ENCODE measurements at places on chromosomes 12 and 14.

GRCh38 chr12:116433249-116433648, 125.9 kb upstream of the MAP1LC3B2 start:
- DNase-seq: no peak

DNA sequence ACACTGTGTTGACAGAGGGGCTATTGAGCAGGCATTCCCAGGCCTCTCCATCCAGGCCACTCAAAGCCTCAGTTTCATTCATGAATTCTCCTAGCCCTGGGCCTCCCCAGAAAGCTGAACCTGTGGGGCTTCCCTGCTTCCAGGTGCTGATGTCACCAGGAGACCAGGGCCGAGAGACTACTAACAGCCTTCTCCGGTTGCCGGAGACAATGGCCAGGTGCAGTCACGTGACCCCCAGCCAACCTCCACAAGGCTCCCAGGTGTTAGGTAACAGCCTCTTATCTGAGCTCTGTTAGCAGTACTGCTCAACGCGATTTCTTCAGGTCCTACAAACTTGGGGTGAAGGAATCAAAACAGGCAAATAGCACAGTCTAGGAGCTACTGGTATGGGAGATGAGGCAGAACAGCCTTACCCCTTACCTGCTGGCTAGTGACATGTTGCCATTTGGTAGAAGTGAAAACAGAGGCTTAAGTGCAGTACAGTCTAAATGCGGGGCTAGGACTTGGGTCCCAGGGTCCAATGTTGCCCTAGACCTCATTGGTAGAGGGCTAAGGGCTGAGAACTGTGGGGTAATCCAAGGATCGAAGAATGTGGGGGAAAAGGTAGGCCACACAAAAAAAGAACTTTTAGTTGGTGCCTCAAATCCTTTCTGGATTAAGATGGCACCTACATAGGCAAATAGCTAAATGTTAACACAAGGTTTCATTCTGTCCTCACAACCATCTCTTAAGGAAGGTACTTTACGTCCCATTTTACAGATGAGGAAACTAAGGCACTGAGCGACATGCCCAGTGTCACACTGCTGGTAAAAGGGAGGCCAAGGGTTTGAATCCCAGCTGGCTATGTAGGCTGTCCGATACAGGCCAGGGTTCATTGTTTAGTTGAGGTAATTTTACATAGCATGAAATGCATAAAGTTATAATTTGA, 3.8 kb downstream of the CCDC88C start:
- peak; percentile 87 for DNase-seq

GRCh38 chr12:128387811-128388422, 120.9 kb downstream of the TMEM132C start:
- peak; percentile 49 for DNase-seq

DNA sequence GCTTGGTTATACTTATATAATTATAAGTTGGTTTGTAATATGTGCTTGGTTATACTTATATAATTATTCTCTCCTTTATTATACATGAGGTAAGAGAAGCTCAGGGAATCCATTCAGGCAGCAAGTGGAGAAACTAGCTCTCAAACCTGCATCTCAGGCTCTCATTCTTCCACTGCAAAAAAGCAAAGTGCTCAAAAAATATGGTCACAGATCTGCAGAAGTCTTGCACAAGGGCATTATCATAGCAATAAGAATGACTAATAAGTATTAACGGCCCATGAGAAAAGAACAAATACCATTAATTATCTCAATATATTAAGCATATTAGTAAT, 476 bp upstream of the TRAFD1 start:
- DNase-seq: no peak

DNA sequence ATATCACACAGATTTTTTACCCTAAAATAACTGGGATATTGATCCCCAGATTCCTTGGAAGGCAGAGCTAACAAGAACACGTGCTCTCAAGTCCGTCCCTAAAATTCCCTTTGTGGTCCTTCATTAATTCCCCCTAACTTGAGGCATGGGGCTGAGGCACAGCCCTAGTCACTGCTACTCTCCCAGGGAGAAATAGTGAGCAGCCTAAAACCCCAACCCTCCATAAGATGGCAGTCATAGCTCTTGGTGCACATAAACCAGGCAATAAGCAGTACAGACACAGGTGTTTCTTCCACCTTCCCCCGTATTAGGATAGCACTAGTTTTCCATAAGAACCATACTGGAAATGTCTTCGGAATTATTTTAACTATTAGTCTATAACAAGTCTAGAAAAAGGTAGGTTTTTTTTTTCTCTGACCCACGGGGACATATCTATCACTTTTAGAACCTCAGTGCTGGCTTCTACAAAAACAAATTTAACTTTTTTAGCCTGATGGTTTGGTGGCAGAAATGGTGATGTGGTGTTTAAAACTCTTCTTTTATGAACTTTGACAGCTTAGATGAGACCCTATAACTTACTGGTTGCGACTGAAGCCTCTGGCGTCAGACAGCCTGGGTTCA, 3.1 kb upstream of the ARHGEF40 start:
- peak; percentile 17 for DNase-seq

DNA sequence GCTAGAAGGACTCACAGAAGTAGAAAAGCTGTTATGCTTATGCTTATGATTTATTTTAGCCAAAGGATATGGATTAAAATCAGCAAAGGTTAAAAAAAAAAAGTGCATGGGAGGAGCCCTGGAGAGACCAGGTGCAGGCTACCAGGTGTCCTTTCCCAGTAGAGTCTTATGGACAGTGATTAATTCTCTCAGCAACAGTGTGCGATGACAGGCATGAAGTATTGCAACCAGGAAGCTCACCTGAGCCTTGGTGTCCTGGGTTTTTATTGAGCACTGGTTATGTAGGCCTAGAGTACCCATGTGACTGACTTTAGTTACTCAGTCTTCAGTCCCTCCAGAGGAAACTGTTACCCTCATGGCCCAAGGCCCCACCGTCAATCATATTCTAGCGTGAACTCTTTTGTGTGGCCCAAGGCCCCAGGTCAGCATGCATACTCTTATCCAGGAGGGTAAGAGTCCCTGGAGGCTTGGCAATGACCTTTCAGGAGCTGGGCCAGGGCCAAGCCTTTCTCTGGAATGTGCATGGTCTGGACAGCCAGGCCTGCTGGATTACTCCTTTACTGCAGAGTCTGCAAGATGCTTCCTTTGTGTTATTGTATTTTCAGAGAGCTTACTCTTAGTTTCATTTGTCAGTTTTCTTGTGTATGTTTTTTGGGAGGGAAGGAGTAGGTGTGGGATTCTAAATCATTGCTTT, 69.6 kb upstream of the RD3L start:
- no peak for DNase-seq

- DNase-seq: no peak
These were observed 187.9 kb downstream of the ALG10 start for GRCh38 chr12:34210183-34210582.

DNA sequence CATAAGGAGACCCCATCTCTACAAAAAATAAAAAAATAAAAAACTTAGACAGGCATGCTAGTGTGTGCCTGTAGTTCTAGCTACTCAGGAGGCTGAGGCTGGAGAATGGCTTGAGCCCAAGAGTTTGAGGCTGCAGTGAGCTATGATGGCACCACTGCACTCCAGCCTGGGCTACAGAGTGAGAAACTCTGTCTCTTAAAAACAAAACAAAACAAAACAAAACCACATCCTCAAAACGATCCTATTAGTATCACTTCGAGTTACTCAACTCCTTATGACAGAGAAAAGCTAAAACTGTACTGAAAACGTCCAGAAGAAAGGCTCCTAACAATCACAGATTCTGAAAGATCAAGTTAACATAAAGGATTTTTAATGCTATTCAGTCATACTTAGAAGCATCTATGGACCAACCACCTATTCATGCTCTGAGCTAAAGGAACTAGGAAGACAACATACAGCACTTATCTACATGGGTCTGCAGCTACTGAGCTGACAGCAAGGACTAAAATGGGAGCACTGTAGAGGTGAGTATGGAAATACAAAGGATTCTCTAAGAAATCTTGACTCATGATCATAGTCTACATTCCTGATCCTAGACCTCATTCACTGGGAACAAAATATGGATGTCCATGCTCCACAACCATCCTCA, 75.3 kb upstream of the DUSP6 start:
- DNase-seq: no peak

- no peak for DNase-seq
These were observed 10.2 kb downstream of the TBX5 start for GRCh38 chr12:114395755-114396152.

- no peak for DNase-seq
These were observed 124.9 kb downstream of the PTPRR start for GRCh38 chr12:70795608-70796007.

DNA sequence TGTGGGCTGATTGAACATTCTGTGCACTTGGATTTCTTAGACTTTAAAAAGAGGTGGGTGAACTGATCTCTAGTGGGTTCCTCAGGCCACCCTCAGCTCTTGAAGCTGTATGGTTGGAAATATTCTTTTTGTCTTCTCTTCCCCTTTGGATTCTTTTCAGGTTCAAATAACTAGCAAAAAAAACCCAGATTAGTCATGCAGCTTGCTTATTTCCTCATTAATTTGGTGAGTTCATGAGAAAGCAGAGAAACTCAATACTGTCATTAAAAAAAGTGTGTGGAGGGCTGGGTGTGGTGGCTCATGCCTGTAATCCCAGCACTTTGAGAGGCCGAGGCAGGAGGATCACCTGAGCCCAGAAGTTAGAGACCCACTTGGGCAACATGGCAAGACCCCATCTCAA, 183.4 kb downstream of the ESR2 start:
- no peak for DNase-seq

- no peak for DNase-seq
These were observed 486.8 kb downstream of the KCNH5 start for GRCh38 chr14:62558451-62558850.

GRCh38 chr14:53523226-53523625, 370.1 kb upstream of the DDHD1 start:
- DNase-seq: no peak

GRCh38 chr12:4119157-4119761, 154.3 kb upstream of the CCND2 start:
- DNase-seq: no peak

DNA sequence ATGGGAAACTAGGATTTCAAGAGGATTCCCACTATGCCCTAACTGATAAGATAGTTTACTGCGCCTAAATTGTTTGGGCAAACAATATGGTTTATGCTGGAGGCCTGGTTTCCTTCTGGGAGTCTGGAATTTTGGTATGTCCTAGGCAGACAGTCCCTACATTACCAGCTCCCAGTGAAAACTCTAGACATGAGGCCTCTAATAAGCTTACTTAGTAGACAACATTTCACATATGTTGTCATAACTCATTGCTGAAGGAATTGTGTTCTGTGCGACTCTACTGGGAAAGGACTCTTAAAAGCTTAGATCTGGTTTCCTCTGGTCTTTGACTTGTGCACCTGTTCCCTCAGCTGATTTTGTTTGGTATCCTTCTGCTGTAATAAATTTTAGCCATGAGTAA, 18.0 kb upstream of the PRPF39 start:
- DNase-seq: no peak

GRCh38 chr12:104057771-104058197, 6.5 kb upstream of the HCFC2 start:
- DNase-seq: peak; percentile 2

DNA sequence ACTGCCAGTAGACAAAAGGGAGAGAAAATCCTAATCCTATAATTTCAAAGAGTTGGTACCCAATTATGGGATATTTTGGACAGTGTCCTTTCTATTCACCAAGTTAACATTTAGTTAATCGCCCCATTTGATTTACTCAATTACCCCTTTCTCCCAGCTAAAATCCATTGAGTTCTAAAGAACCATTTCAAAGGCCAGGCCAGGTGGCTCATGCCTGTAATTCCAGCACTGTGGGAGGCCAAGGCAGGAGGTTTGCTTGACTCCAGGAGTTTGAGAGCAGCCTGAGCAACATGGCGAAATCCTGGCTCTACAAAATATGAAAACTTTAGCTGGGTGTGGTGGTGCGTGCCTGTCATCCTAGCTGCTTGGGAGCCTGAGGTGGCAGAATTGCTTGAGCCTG, 5.5 kb upstream of the GPR19 start:
- peak; percentile 43 for DNase-seq

GRCh38 chr14:25056688-25057078, 6.7 kb upstream of the STXBP6 start:
- DNase-seq: no peak

DNA sequence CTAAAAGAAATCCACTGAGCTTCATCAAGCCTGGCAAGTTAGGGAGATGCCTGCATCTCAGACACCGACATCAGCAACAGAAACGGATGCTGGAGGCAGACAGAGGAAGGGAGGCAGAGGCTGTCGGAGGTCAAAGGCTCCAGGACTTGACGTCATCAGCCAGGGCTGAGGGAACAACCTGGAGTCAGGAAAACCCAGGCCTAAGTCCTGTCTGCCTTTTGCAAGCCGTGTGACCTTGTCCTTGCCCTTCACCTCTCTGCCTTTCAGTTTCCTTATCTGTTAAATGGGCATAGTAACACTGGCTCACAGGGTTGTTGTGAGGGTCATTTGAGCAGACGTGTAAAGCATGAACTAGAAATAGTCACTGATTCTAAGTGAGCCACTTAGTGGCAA, 194.2 kb downstream of the BCL11B start:
- no peak for DNase-seq

GRCh38 chr14:47150267-47150666, 498.7 kb upstream of the RPL10L start:
- no peak for DNase-seq

GRCh38 chr12:28082096-28082495, 108.2 kb upstream of the CCDC91 start:
- DNase-seq: no peak

GRCh38 chr14:99203080-99203479, 68.9 kb downstream of the BCL11B start:
- DNase-seq: no peak

DNA sequence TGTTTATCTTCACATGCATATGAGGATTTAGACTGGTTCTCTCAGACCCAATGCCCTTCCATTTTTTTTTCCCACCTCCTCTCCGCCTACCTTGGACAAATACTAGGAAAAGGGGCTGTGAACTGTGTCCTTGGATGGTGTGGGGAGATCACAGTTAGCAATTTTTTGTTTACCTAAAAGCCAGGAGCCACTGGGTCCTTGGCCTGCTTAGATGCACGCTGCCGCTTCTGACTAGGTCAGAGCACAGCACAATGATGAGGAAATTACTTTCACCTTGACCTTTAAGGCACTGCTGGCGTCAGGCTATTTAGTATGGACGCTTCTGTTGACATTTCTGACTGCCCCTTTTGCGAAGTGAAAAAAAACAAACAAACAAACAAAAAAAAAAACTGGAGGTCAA, 1.9 kb downstream of the CCDC38 start:
- DNase-seq: no peak

GRCh38 chr14:77077040-77077439, 21.0 kb upstream of the CIPC start:
- no peak for DNase-seq

DNA sequence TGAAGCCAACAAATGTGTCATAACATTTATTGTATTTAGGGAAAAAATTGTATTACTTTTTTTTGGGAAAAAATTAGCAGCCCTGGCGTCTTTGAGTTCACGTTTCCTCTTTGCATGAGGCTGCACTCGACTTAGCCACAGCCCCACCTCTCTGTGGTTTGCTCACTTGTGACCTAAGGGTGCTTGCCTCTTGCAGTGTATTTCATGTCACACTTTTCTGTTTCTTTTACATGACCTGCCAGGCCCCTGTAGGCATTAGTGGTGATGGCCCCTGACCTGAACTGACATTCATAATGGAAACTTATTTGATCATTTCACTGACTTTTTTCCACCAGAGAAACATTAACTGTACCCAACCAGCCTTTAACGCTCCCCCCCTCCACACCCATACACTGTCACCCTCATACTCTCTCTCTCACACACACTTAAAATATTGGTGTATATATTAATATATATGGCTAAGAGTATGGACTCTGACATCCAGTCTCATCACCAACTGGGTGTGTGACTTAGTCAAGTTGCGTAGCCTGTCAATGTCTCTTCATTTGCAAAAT, 122.9 kb downstream of the PRKCH start:
- DNase-seq: no peak

GRCh38 chr14:69711881-69712560, 54.9 kb upstream of the SRSF5 start:
- no peak for DNase-seq

Data from NCI-H146 (cell line).